ENCODE measurements at places on chromosomes 6 and 20. TPM values are rescaled to one million over a fixed set of nuclear protein-coding genes. Genes with fewer than 3 reads are reported as not detected.

The FRS3 gene
- 2.0 TPM for total RNA-seq

The CST2 gene
- 270 TPM for total RNA-seq

The SLA2 gene
- 0.27 TPM for total RNA-seq

The COL11A2 gene
- 1.4 TPM for total RNA-seq

The BPIFA1 gene
- total RNA-seq = not detected

The SIGLEC1 gene
- total RNA-seq = not detected

The HLA-DQA1 gene
- not detected for total RNA-seq

The CNKSR3 gene
- total RNA-seq = 23.0 TPM

The SLC22A7 gene
- total RNA-seq = not detected

The CCM2L gene
- 21.5 TPM for total RNA-seq

The OXT gene
- not detected for total RNA-seq

The FAM229B gene
- total RNA-seq = 14.7 TPM

The HEY2 gene
- 3.2 TPM for total RNA-seq
